ENCODE measurements at places on chromosomes 1 and 21. TPM values are rescaled to one million over a fixed set of nuclear protein-coding genes. Genes with fewer than 3 reads are reported as not detected.

The ZSWIM5 gene
- 11.1 TPM for total RNA-seq

The CCDC28B gene
- total RNA-seq: 2.3 TPM

The GJA9 gene
- total RNA-seq: 1.4 TPM

DNA sequence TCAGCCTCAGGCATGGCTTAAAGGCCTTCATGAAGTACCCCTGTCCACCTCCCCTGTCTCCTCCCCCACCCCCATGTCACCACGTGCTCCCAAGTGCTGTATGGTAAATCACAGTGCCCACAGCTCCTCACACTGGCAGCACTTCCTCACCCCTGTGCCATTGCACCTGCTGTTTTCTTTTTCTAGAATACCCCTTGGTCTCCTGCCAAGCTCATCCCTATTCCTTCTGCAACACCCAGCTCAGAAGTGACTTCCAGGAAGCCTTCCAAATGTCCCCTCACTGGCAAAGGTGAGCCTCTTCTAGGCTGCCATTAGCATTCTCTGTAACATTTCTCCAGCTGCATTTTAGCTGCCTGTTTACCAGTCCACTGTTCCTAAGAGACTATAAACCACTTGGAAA lies 9.4 kb downstream of the AKNAD1 start:
- no peak for DNase-seq

DNA sequence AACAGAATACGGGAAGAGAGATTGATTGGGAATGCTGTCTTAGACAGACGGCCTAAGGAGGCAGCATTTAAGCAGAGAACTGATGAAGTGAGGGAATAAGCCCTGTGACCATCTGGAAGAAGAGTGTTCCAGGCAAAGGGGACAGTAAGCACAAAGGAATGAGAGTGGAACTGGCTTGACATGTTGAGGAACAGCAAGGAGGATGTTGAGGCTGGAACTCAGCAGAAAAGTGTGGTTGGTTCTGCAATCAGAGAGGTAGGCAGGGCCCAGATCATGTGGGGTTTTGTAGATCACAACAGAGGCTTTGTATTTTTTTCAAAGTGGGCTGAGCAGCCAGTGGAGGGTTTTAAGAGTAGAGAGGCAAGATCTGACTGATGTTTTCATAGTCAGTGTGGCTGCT lies 157.4 kb downstream of the DNM3 start:
- no peak for DNase-seq

All from left colon (tissue), 2 donors.